T-helper 17 cell (primary cell): ENCODE measurements at places on chromosomes 4 and X. TPM values are rescaled to one million over a fixed set of nuclear protein-coding genes. Genes with fewer than 3 reads are reported as not detected.

The ARHGAP4 gene
- 404 TPM for total RNA-seq

- no peak for DNase-seq
Observed at GRCh38 chr4:96602661-96603060, 762.8 kb downstream of the PDHA2 start.

- DNase-seq, result no peak
Observed at GRCh38 chr4:156515295-156515694, 456.3 kb downstream of the PDGFC start.

DNA sequence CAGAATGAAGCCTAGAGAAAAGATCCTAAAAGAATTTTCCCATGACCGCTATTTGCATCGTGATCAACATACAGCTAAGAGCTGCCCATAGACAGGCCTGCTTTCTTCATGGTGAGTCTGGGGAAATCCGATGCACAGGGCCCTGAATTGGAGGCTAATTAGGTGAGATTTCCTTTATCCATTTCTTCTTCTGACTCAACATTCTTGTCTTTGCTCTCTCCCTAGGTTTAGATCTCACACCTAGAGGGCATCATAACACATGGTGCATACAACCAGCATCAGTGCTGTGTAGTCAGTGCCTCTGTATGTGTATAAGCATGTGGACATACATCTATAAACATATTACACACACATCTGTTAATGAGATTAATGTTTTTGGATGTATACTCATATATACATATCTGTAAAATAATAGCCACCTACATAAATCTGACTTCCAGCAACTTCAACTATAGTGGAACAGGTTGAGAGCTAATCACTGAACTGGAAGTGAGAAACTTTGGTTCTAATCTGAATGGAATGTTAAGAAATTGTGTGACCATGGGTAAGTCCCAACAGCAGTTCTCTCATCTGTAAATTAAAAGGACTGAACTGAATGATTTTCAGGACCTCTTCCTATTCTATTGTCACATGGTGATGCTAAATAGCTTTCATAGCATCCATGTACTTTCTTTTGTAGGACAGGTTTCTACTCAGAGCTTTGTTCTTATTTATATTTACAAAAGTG lies 17.5 kb downstream of the GATB start:
- no peak for DNase-seq

GRCh38 chrX:3252744-3253143 lies 93.7 kb downstream of the MXRA5 start:
- no peak for DNase-seq
